Fibroblast of lung (primary cell): ENCODE measurements at places on chromosomes 13 and 19.

GRCh38 chr19:4897146-4897545 is 5.5 kb downstream of the ARRDC5 start:
- H3K27ac ChIP-seq, result no peak overlapping the region
- H3K4me1 ChIP-seq, result peaks cover 2% of the 10 kb centered on the region
- H3K4me3 ChIP-seq, result no peak overlapping the region
- no peaks in the 10 kb centered on the region for H3K27me3 ChIP-seq
- H3K36me3 ChIP-seq, result no peaks in the 10 kb centered on the region

GRCh38 chr13:79722885-79723445 is 242.0 kb downstream of the NDFIP2 start:
- H3K4me3 ChIP-seq, result no peak overlapping the region
- H3K36me3 ChIP-seq, result no peaks in the 10 kb centered on the region
- H3K27ac ChIP-seq, result no peak overlapping the region

- peak; percentile 78 for DNase-seq
- no peaks in the 10 kb centered on the region for H3K4me1 ChIP-seq
- peak within 1 kb of the TSS; percentile 73 for H3K4me3 ChIP-seq
- H3K27me3 ChIP-seq, result no peaks in the 10 kb centered on the region
- H3K27ac ChIP-seq, result peak within 1 kb of the TSS; percentile 83
- H3K36me3 ChIP-seq, result no peaks in the 10 kb centered on the region
These were observed at the start of gene ZNF121 for GRCh38 chr19:9584073-9584833. Gene ZNF121, minus strand, starts transcription at chr19:9584504. Its CDS starts 16,407 bp downstream, at chr19:9568097.

GRCh38 chr13:91203430-91203829 is 144.1 kb upstream of the MIR17HG start:
- no peaks in the 10 kb centered on the region for H3K27me3 ChIP-seq
- H3K36me3 ChIP-seq, result no peaks in the 10 kb centered on the region
- no peaks in the 10 kb centered on the region for H3K4me1 ChIP-seq
- no peak overlapping the region for H3K4me3 ChIP-seq
- H3K27ac ChIP-seq, result no peak overlapping the region

GRCh38 chr19:21264891-21265290 is 64.3 kb downstream of the ZNF708 start:
- H3K4me3 ChIP-seq, result no peak overlapping the region
- no peaks in the 10 kb centered on the region for H3K27me3 ChIP-seq
- no peaks in the 10 kb centered on the region for H3K4me1 ChIP-seq
- DNase-seq, result no peak

DNA sequence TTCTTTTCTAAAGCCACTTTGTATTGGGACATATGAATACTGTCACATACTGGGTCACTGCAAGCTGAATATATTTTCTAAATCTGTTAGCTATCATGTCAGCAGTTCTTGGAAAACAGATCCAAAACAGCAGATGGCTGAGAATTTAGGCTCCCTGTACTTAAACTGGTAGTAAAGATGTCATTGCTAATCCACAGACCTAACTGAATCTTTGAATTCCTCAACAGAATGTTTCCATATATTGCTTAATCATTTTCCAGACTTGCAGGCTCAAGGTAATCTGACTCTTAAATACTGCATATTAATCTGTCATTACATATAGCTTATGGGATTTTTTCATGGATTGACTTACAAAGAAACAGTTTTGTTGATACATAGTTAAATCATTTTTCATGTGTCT is 639.0 kb upstream of the KLHL1 start:
- DNase-seq, result no peak
- H3K27ac ChIP-seq, result no peak overlapping the region
- no peaks in the 10 kb centered on the region for H3K36me3 ChIP-seq
- no peaks in the 10 kb centered on the region for H3K4me1 ChIP-seq
- H3K27me3 ChIP-seq, result no peaks in the 10 kb centered on the region

GRCh38 chr19:49954092-49954829 is 6.7 kb downstream of the SIGLEC11 start:
- peaks cover 2% of the 10 kb centered on the region for H3K27me3 ChIP-seq
- no peaks in the 10 kb centered on the region for H3K36me3 ChIP-seq
- H3K4me1 ChIP-seq, result peaks cover 5% of the 10 kb centered on the region
- H3K27ac ChIP-seq, result no peak overlapping the region
- DNase-seq, result peak; percentile 24

GRCh38 chr19:47228168-47228936 is 2.6 kb downstream of the BBC3 start:
- H3K36me3 ChIP-seq, result peaks cover 1% of the 10 kb centered on the region
- H3K27ac ChIP-seq, result peak overlapping the region; percentile 97
- H3K27me3 ChIP-seq, result no peaks in the 10 kb centered on the region
- DNase-seq, result peak; percentile 11
- H3K4me3 ChIP-seq, result peak overlapping the region; percentile 99
- peaks cover 27% of the 10 kb centered on the region for H3K4me1 ChIP-seq

GRCh38 chr13:43054803-43055802 is 31.7 kb downstream of the DNAJC15 start:
- peak overlapping the region; percentile 80 for H3K4me3 ChIP-seq
- peak; percentile 84 for DNase-seq
- peaks cover 11% of the 10 kb centered on the region for H3K4me1 ChIP-seq

- no peaks in the 10 kb centered on the region for H3K36me3 ChIP-seq
- DNase-seq, result peak; percentile 64
- no peak overlapping the region for H3K27ac ChIP-seq
- H3K4me1 ChIP-seq, result no peaks in the 10 kb centered on the region
- H3K4me3 ChIP-seq, result no peak overlapping the region
These were observed 18.9 kb upstream of the IPO5 start for GRCh38 chr13:97934590-97934989.

DNA sequence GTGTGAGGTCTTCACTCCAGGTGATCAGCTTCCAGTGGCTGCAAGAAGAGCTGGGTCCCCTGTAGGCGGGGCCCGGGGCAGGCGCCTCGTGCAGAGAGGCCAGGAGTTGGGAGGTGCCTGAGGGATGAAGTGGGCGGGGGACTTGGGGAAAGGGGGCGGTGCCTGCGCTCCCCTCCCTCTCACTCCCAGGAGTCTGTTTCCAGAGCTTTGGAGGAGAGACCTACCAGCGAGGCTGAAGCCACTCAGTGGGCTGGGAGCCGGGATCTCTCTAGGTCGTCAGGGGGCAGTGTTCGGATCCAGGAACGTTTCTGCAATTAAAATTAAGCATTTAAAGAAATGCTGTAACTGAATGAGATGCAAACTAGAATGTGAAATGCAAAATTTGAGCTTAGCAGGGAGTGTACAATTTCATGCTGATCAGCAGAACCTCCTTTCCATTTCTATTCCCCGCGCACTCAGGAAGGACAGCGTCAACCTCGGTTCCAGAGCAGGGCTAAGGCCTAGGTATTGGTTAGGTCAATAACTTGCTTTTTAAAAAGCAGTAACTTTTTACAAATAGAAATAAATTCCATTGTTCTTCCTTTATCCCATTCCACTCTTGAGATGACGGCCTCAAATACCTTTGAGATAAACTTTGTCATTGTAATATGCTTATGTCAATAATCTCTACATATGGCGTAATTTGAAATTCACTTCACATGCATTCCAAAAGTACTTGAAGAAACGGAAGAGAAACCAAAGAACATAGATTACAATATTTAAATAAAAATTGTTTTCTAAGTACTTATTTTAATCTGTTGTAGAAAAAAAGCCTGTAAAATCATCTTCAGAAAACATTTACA is 11.6 kb downstream of the ZNF160 start:
- H3K4me1 ChIP-seq, result no peaks in the 10 kb centered on the region
- peaks cover 3% of the 10 kb centered on the region for H3K36me3 ChIP-seq
- no peaks in the 10 kb centered on the region for H3K27me3 ChIP-seq
